ENCODE measurements at places on chromosomes 2 and 18. TPM values are rescaled to one million over a fixed set of nuclear protein-coding genes. Genes with fewer than 3 reads are reported as not detected.

The SCN9A gene
- total RNA-seq, result not detected

The CYRIA gene
- total RNA-seq, result 25.9 TPM

The CHST9 gene
- not detected for total RNA-seq

The ARHGAP28 gene
- total RNA-seq, result 38.2 TPM

The PPM1G gene
- total RNA-seq, result 52.4 TPM

The LIMS4 gene
- 0.76 TPM for total RNA-seq

The SLC30A3 gene
- total RNA-seq, result not detected

The ADGRF3 gene
- 0.22 TPM for total RNA-seq

The TUBA3E gene
- not detected for total RNA-seq

The RAX gene
- not detected for total RNA-seq

The LAPTM4A gene
- 523 TPM for total RNA-seq

The VSNL1 gene
- 0.13 TPM for total RNA-seq

The GCKR gene
- 0.78 TPM for total RNA-seq

The NEU2 gene
- not detected for total RNA-seq

The SERPINB11 gene
- total RNA-seq, result not detected

The IER3IP1 gene
- total RNA-seq, result 28.1 TPM

The CD8B2 gene
- total RNA-seq, result 0.13 TPM

The SPTBN1 gene
- total RNA-seq, result 275 TPM

The TRIM43 gene
- not detected for total RNA-seq

The FIGN gene
- 2.2 TPM for total RNA-seq

The MAL gene
- total RNA-seq, result not detected

The INPP5D gene
- total RNA-seq, result 0.22 TPM

The LYG2 gene
- not detected for total RNA-seq

The REG3G gene
- not detected for total RNA-seq

The SLC8A1 gene
- total RNA-seq, result 139 TPM

The NDC80 gene
- total RNA-seq, result 29.0 TPM

The TXNDC2 gene
- not detected for total RNA-seq

The ATP6V1B1 gene
- total RNA-seq, result 0.39 TPM

The FOXI3 gene
- not detected for total RNA-seq

The REL gene
- 10.7 TPM for total RNA-seq

The WBP1 gene
- 33.8 TPM for total RNA-seq

The VWA3B gene
- not detected for total RNA-seq

The LCT gene
- 0.22 TPM for total RNA-seq

The STAT4 gene
- 21.4 TPM for total RNA-seq

The CCBE1 gene
- total RNA-seq, result 49.1 TPM

The OSR1 gene
- 50.9 TPM for total RNA-seq

The ADNP2 gene
- total RNA-seq, result 22.5 TPM

The GTF2A1L gene
- total RNA-seq, result not detected

The FLACC1 gene
- total RNA-seq, result 2.9 TPM

The TNFRSF11A gene
- total RNA-seq, result under 0.01 TPM

The ANKRD62 gene
- total RNA-seq, result not detected

The TMBIM1 gene
- total RNA-seq, result 339 TPM

The C2orf72 gene
- total RNA-seq, result 2.1 TPM

The RPL37A gene
- total RNA-seq, result 1,036 TPM

The UGT1A8 gene
- not detected for total RNA-seq

The RIOK3 gene
- total RNA-seq, result 151 TPM

The TTC21B gene
- total RNA-seq, result 26.8 TPM

The CD8A gene
- not detected for total RNA-seq

The MAP3K2 gene
- 60.9 TPM for total RNA-seq

The UGGT1 gene
- total RNA-seq, result 113 TPM

The IL36A gene
- total RNA-seq, result not detected

The GAL3ST2 gene
- 0.26 TPM for total RNA-seq

The ASB18 gene
- total RNA-seq, result not detected

The SULT1C4 gene
- 0.26 TPM for total RNA-seq

Data from articular chondrocyte of knee joint (primary cell).